Common myeloid progenitor, CD34-positive (primary cell): ENCODE measurements at places on chromosomes 5 and 9.
A peak's percentile ranks its signal among the peaks of the same experiment; 100 is the strongest.

DNA sequence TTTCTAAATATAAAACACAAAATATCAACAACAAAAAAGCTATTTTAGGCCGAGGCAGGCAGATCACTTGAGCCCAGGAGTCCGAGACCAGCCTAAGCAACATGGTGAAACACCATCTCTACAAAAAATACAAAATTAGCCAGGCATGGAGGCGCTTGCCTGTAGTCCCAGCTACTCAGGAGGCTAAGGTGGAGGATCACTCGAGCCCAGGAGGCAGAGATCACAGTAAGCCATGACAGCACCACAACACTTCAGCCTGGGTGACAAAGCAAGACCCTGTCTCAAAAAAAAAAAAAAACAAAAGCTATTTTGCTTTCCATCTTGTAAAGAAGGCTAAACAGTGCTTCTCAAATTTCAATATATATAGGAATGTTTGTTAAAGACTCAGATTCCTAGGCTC lies 11.3 kb downstream of the C5orf15 start:
- no peaks in the 10 kb centered on the region for H3K4me1 ChIP-seq
- H3K27me3 ChIP-seq, result no peaks in the 10 kb centered on the region
- H3K27ac ChIP-seq, result no peak overlapping the region

DNA sequence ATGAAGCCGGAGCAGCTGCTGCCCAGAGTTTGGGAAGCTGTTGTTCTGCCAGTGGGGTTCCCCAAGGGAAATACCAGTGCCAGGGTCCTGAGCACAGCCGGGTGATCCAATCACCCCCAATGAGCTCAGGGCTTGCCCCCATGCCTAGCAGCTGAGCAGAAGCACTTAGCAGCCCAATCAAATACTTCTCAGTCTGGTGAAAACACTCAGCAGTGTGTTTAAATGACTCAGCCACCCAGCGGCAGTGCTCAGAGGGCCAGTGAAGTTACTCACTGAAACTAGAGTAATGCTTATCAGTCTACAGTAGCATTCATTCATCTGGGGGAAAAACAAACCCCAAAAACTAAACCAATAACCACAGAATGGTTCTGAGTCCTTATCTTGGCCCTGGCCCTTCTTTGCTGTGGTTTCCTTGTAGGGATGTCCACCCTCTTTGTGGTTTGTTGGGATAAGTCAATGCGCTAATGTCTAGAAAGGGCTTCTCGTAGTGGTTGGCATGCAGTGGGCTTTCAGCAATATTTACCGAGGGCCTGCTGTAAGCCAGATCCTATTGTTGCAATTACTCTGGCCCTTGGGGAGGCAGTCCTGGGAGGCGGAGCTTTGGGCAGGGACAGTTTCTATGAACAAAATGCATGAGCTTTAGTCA lies 43.1 kb downstream of the LHX2 start:
- no peaks in the 10 kb centered on the region for H3K36me3 ChIP-seq
- no peak overlapping the region for H3K4me3 ChIP-seq
- peak; percentile 93 for DNase-seq
- H3K27me3 ChIP-seq, result peaks cover 14% of the 10 kb centered on the region
- H3K27ac ChIP-seq, result no peak overlapping the region
- H3K4me1 ChIP-seq, result no peaks in the 10 kb centered on the region

- DNase-seq, result no peak
- H3K27ac ChIP-seq, result no peak overlapping the region
- H3K4me3 ChIP-seq, result no peak overlapping the region
- no peaks in the 10 kb centered on the region for H3K4me1 ChIP-seq
- H3K27me3 ChIP-seq, result peaks cover 11% of the 10 kb centered on the region
Observed at GRCh38 chr9:86549920-86550319, 195.7 kb upstream of the TUT7 start.

DNA sequence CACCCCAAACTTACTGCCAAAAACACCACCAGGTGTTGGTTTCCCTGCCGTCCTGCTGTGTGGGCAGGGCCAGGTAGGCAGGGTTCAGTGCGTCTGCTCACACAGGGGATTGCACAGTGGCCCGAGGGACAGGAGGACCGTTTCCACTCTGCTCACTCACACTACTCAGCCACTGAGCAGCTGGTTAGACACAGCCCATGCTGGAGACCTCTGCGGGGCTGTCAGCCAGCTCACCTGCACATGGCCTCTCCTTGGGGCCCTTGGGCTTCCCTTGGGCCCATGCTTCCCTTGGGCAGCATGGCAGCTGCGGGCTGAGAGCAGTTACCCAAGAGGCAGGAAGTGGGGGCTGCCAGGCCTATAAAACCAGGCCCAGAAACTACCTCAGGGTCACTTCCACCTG lies 79.0 kb downstream of the SYK start:
- no peaks in the 10 kb centered on the region for H3K4me1 ChIP-seq
- DNase-seq, result no peak
- no peaks in the 10 kb centered on the region for H3K27me3 ChIP-seq
- H3K27ac ChIP-seq, result no peak overlapping the region
- H3K36me3 ChIP-seq, result peaks cover 68% of the 10 kb centered on the region

DNA sequence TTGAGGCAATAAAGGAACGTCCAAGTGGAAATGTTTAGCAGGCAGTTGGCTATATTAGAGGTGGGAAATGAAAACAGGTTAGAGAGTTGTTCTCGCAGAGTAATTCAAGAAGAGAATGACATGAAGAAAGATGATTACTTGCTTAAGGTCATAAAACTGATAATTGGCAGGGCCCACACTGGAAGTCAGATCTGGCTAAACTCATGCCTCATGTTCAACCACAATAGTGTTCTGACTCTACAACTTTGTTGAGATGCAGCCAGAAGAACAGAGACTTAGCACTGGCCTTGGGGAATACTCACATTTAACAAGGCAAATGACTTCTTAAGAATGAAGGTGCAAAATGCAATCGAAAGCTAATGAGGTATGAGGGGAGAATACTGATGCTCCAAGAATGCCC lies 27.2 kb upstream of the TNFSF8 start:
- peak overlapping the region; percentile 84 for H3K27ac ChIP-seq
- peaks cover 59% of the 10 kb centered on the region for H3K4me1 ChIP-seq
- no peak for DNase-seq
- H3K27me3 ChIP-seq, result no peaks in the 10 kb centered on the region

DNA sequence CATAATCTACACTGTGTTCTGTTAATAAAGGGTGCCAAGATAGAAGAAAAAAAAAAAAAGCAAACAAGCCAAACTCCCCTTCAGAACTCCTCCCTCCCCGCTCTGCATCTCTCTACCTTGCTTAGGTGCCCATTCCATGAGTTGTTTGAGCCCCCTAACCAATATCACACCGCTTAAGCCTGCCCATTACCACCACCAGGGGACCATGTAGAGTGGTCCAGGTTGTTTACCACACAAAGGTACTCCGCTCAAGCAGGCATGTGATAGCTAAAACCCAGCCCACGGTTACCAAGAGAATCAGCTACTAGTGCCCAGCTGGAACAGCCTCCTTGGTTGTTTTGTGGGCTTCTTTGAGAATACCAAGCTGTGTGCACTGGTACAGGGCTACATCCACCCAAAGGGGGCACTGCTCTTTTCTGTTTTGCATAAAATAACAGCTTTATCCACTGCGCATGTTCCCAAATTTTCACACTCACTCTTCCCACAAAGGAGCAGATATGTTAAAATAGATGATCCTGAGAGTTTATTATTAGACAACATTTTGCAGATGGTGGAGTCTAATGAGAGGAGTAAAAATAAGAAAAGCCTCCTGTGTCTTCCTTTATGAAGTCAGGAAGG lies 304.1 kb downstream of the DEPDC1B start:
- DNase-seq, result no peak
- H3K27me3 ChIP-seq, result no peaks in the 10 kb centered on the region
- no peaks in the 10 kb centered on the region for H3K36me3 ChIP-seq
- no peak overlapping the region for H3K27ac ChIP-seq
- H3K4me1 ChIP-seq, result no peaks in the 10 kb centered on the region

DNA sequence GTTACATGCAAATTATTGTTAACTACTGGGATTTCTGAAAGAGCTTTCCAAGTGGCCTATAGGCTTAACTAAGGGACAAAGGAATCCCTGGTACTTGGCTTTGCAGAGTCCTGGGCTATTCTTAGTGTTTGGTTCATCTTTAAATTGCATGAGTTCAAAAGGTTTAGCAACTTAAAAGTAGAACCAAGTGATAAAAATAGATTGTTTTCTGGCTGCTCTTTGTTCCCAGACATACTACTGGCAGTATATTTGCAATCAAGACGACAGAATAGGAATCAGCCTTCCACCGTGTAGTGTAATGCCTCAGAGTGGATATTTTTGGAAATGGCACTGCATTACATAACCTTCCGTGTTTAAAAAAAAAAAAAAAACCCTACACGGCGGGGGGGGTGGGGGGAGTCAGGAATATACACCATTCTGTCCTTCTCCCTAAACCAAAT lies 1.0 kb downstream of the NREP start:
- H3K27ac ChIP-seq, result peak overlapping the region; percentile 33
- H3K27me3 ChIP-seq, result no peaks in the 10 kb centered on the region
- H3K4me1 ChIP-seq, result peaks cover 37% of the 10 kb centered on the region
- peak overlapping the region; percentile 94 for H3K4me3 ChIP-seq
- DNase-seq, result peak; percentile 66

DNA sequence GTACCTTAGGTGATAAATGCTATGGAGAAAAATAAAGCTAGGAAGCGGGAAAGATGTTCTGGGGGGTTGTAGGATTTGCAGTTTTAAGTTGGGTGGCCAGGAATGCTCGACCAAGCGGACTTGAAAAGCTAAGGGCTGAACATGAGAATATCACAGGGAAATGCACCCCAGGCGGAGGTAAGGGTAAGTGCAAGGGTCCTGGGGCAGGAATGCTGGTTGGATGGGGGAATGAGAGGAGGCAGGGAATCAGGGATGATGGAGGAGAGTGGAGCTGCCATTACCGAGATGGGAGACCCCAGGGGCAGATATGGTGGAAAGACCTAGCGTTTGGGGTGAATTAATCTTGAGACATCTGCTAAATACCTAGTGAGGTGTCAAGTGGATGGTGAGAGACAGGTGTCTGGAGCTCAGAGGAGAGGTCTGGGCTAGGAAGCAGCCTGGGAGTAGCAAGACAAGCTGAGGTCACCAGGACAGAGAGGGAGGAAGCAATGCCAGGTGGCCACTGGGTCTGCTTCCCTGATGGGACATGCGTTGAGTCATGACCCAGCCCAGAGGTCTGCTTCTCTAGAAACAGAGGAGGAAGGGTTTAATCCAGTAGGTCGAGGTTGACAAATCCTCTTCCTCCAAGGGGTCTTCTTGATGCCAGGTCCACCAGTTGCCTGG lies 77.7 kb upstream of the ASS1 start:
- no peak for DNase-seq
- H3K4me1 ChIP-seq, result no peaks in the 10 kb centered on the region
- no peak overlapping the region for H3K4me3 ChIP-seq
- no peaks in the 10 kb centered on the region for H3K27me3 ChIP-seq
- H3K36me3 ChIP-seq, result no peaks in the 10 kb centered on the region

GRCh38 chr5:17219469-17219868 lies 2.0 kb downstream of the BASP1 start:
- H3K4me1 ChIP-seq, result peaks cover 22% of the 10 kb centered on the region
- DNase-seq, result no peak
- no peaks in the 10 kb centered on the region for H3K27me3 ChIP-seq

DNA sequence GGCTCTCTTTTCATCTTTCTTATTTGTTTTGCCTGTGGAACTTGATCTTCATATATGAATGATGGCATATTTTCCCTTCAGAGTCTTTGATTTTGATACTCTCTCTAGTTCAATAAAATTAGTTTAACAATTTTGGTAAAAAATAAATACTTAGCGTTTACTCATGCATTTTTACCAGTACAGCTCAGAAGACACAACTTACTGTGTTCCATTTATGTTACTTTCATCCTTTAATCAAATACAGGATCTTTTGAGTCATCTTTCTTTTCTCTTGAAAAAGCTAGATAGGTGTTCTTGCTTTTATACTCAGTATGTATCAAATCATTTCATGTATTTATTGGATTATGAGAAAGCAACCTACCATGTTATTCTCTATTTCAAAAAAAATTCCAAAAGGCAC lies 47.1 kb upstream of the RICTOR start:
- DNase-seq, result no peak
- no peak overlapping the region for H3K27ac ChIP-seq
- H3K27me3 ChIP-seq, result no peaks in the 10 kb centered on the region
- no peak overlapping the region for H3K4me3 ChIP-seq
- peaks cover 4% of the 10 kb centered on the region for H3K36me3 ChIP-seq
- H3K4me1 ChIP-seq, result no peaks in the 10 kb centered on the region

DNA sequence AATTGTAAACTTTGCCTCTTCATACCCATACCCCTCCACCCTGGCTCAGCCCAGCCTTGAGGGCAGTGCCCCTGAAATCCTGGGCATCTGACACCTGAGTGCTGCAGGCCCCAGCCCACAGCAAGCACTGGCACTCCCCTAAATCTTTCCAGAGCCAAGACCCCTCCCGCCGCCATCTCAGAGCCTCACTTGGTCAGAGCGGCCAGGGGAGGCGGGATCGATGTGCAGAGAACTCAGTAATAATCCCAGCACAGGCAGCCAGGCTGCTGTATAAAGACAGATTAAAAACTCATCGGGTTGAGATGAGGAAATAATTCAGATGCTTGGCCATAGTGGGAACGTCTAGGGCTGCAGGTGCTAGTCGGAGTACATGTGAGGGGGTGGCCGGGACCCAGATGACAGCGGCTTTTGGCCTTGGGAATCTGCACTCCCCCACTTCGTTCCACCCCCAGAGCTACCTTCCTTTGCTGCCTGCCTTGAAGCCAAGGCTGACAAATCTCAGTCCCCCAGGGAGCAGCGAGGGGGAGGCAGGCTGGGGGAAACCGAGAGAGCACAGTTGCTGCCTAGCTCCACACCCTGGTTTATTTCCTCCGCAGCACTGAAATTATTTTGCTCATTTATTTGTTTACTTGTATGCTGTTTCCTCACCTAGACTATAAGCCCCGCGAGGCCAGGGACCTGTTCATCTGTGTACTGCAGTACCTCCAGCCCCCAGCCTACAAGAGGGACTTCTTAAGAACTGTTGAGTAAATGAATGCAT lies 19.5 kb upstream of the ARAP3 start:
- peaks cover 78% of the 10 kb centered on the region for H3K27me3 ChIP-seq
- peaks cover 13% of the 10 kb centered on the region for H3K4me1 ChIP-seq
- peak; percentile 29 for DNase-seq
- H3K36me3 ChIP-seq, result no peaks in the 10 kb centered on the region
- no peak overlapping the region for H3K4me3 ChIP-seq

- no peaks in the 10 kb centered on the region for H3K36me3 ChIP-seq
- no peaks in the 10 kb centered on the region for H3K27me3 ChIP-seq
- H3K27ac ChIP-seq, result no peak overlapping the region
- DNase-seq, result peak; percentile 58
- H3K4me3 ChIP-seq, result no peak overlapping the region
Observed at GRCh38 chr5:89444088-89444487, 561.1 kb upstream of the MEF2C start.

DNA sequence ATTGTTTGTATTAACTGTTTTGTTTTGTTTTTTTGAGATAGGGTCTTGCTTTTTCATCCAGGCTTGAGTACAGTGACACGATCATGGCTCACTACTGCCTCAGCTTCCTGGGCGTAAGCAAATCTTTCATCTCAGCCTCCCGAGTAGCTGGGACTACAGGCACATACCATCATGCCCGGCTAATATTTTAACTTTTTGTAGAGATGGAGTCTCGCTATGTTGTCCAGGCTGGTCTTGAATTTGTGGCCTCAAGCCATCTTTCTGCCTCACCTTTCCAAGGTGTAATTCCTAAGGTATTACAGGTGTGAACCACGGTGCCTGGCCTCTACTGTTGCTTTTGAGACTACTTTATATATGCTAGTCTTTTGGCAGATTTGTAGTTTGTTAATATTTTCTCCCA lies 8.4 kb downstream of the RCL1 start:
- H3K4me3 ChIP-seq, result no peak overlapping the region
- no peaks in the 10 kb centered on the region for H3K27me3 ChIP-seq
- DNase-seq, result no peak

GRCh38 chr5:57600321-57600720 lies 117.7 kb upstream of the ACTBL2 start:
- H3K27ac ChIP-seq, result no peak overlapping the region
- no peaks in the 10 kb centered on the region for H3K36me3 ChIP-seq
- peak; percentile 59 for DNase-seq
- no peaks in the 10 kb centered on the region for H3K27me3 ChIP-seq
